ENCODE measurements at places on chromosomes 4 and X.

DNA sequence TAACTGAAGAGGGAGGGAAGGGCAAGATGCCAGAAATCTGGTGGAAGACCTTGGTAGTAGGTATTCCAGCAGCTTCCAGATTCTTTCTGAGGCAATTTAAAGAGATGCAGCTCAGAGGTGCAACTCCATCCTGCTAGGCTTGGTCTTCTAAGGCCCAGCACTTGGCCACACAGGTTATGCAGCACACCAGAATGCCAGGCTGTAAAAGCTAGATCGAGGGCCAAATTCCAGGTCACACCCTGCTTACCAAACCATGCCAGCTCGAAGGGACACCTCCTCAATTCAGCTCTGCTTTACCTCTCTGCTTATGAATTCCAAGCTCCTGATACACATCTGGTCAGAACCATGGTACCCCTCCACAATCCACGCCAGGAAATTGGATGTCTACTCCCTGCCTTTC is 19.8 kb upstream of the ATXN3L start:
- DNase-seq: no peak

DNA sequence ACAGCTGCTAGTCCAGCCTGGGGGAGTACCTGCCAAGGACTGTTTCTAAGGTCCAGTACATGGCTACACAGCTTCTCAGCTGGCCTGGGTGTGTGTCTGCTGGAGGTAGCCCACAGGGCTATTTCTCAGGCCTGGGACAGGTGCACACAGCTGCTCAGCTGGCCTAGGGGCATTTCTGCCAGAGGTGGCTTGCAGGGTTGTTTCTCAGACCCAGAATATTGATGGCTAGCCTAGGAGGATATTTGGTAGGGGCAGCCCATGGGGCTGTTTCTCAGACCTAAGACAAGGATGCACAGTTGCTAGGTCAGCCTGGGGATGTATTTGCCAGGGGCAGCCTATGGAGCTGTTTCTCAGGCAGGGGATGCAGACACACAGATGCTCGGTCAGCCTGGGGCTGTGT is 29.4 kb downstream of the RAB28 start:
- DNase-seq: no peak

- DNase-seq: no peak
These were observed 78.3 kb downstream of the SLC4A4 start for GRCh38 chr4:71417150-71417549.

GRCh38 chrX:111035991-111036390 is 60.0 kb upstream of the PAK3 start:
- DNase-seq: no peak

GRCh38 chr4:108263057-108263456 is 94.3 kb upstream of the LEF1 start:
- DNase-seq: no peak

DNA sequence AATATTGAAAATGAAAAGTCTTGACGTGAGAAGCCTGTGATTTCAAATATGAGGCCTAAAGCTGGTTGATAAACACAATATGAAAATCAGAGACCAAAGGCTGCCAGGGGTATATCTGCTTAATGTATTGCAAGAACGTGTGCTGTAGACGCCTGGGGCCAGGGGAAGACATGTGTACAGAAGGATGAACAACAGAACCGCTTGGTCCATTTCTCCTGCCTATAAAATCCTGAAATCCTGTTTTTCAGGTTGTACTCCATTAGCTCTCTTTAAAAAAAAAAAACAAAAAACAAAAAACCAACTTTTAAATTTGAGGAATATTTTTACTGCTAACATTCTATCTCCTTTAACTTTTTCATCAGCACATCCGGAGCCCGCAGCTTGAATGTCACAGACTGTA is 109.2 kb downstream of the STOX2 start:
- DNase-seq: no peak

DNA sequence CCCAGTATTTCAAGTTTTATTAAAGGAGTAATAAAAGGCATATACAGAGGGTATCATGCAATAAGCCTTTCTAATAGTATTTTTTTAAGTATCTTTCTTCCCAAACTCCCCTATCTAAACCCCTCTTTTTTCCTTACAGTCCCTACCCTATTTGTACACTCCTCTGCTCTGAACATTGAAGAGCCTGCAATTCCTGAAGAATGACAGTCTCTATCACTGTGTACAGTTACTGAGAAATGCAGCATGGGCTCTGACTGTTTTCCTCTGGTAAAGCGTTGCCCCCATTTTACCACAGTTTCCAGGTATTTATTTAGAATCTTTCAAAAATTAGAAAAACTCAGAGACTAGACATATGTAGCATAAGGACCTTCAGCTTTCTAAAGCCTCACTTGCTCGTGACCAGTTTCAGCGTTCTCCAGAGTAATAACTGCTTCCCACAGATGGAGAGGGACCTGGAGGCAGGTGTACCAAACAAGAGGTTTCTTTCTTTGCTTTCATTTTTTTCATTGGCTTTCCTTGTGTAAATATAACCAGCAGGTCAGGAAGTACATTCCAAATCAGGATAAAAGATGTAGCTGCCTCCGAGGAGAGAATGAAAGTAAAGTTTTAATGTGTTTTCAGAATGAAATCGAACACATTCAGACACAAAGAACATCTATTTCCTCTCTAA is 230.8 kb downstream of the CFAP299 start:
- no peak for DNase-seq

- no peak for DNase-seq
These were observed 600.0 kb downstream of the BCOR start for GRCh38 chrX:39497702-39498265.

DNA sequence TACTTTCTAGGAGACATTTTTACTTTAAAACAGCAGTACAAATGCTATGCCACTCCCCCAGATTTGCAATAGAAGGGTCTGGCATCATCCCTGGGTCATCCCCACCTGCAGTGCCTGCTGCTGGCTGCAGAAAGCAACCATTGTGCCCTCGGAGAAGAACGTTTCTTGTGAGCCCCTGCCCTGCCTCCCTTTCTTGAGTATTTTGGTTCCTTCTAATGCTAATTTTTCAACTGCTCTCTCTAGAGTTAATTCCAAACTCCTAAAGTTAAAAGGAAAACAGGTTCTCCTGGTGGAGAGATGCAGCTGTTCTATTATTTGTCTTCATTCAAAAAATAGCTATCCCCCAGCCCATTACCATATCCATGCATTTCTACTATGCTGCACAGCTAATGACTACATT is 107.1 kb downstream of the IDS start:
- DNase-seq: no peak

GRCh38 chrX:65679071-65679540 is 11.7 kb downstream of the MSN start:
- no peak for DNase-seq

DNA sequence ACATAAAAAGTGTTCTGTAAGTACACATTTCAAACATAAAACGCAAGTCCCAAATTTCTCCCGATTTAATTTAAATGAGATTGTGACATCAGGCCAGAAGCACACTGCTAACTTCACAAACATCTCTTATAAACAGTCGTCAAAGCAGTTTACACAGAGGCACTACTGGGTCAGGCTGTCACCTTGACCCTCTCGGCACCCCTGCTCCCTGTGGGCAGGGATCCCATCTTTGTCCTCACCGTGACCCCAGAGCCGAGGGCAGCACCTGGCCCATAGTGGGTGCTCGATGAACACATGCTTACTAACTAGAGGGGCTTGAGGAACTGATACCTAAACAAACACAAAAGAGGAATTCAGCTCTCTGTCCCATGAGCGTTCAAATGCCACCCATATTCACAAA is 22.2 kb downstream of the QDPR start:
- DNase-seq: no peak

DNA sequence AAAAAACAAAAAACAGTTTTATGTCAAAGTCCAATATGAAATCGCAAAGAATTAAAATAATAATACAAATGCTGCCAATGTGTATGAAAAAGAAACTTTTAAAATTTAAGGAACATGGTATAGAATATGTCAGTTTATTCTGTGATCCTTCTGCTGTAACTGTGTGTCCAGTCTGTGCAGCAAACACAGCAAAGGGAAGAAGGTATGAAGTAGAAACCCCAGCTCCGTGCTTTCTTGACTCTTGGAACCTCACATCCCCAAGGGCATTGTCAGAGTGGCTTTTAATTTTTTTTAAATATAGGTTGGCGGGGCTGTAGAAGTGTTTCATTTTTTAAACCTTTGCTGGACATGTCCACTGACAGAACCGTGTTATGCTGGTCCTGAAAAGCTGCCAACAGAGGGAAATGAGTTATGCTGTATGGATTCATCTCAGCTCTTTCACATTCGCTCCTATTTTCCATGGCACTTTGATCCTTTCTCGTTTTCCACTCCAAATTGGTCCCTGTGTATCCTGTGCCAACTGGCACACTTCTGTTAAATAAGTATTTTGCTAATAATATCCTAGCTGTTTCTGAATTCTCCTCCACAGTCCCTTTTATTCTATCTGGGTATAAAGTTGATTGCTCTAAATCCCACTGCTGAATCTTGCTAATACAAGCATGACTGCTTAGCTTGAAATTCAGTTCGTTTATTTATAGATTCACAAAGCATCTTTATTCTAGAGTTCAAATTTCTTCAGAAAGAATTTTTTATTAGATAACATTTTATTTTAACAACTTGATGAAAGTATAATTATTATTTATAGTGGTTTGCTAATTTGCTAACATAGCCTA is 127.0 kb upstream of the DDIT4L start:
- no peak for DNase-seq
